ENCODE measurements at places on chromosomes 7 and 10. TPM values are rescaled to one million over a fixed set of nuclear protein-coding genes. Genes with fewer than 3 reads are reported as not detected.
A peak's percentile ranks its signal among the peaks of the same experiment; 100 is the strongest.

The NUDT5 gene
- 51.0 TPM for total RNA-seq

GRCh38 chr10:81600185-81600584 is 274.8 kb upstream of the NRG3 start:
- no peaks in the 10 kb centered on the region for H3K4me1 ChIP-seq
- peak; percentile 73 for DNase-seq
- no peak overlapping the region for H3K4me3 ChIP-seq
- H3K36me3 ChIP-seq, result no peaks in the 10 kb centered on the region

DNA sequence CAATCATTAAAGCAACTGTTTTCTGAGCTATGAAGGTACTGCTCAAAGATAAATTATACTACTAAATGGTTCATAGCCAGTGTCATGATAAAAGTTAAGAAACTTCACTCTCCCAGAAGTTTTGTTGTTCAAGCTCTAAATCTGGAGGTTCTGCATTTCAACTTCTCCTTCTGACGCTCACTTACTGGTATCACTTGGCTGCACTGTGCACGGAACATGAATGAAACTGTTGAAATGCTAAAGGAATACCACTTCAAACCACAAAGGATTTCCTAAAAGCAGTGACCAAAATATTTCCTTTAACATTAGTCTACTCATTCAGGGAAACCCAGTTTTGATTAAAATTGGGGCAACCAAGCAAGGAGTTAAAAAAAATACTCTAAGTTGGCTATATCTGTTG is 93.6 kb downstream of the UBE2H start:
- H3K4me3 ChIP-seq, result no peak overlapping the region
- no peaks in the 10 kb centered on the region for H3K27me3 ChIP-seq
- no peak for DNase-seq

GRCh38 chr7:105538339-105538738 is 6.3 kb downstream of the RINT1 start:
- no peaks in the 10 kb centered on the region for H3K27me3 ChIP-seq
- no peak overlapping the region for H3K27ac ChIP-seq
- peaks cover 4% of the 10 kb centered on the region for H3K4me1 ChIP-seq
- H3K4me3 ChIP-seq, result no peak overlapping the region
- DNase-seq, result no peak
- peaks cover 66% of the 10 kb centered on the region for H3K36me3 ChIP-seq

DNA sequence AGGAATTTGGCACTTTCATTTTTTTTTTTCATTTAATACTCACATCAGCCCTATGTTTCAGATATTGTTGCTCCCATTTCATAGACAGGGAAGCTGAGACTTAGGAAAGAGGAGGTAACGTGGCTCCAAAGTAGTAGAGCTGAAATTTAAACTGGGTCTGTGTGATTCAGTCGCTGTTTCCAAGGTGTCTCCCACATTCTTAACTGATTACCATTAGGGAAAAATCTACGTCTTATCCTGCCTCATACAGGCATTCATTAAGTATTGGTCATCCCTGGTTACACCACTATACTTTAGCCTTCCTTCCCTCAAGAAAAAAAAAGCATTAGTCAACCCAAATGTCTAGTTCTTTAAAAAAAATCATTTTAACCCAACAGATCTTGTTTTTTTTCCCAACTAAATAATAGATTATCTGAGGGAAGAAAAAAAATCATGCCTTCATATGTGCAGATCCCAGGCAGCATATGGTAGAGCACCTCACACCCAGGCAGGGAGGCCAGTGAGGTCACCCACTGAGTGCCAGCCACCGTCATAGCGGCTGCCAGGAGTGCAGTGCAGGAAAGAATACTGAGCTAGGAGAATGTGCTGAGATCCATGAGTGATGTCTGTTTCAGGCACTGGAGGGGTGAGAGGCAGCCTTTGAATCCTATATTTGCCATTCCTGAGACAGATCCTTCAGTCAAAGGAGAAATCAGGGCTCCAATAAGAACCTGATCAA is 59.0 kb upstream of the SORCS3 start:
- no peaks in the 10 kb centered on the region for H3K27me3 ChIP-seq
- H3K27ac ChIP-seq, result no peak overlapping the region
- H3K36me3 ChIP-seq, result no peaks in the 10 kb centered on the region
- no peaks in the 10 kb centered on the region for H3K4me1 ChIP-seq
- H3K4me3 ChIP-seq, result no peak overlapping the region

- peak; percentile 95 for DNase-seq
- peak overlapping the region; percentile 84 for H3K4me3 ChIP-seq
- H3K27me3 ChIP-seq, result no peaks in the 10 kb centered on the region
- peak overlapping the region; percentile 79 for H3K27ac ChIP-seq
- H3K36me3 ChIP-seq, result no peaks in the 10 kb centered on the region
- H3K4me1 ChIP-seq, result peaks cover 13% of the 10 kb centered on the region
Observed at GRCh38 chr10:91162495-91163268, 57.8 kb upstream of the PCGF5 start.
